Right lung (tissue), 10 donors: ENCODE measurements at places on chromosomes 5 and 9. TPM values are rescaled to one million over a fixed set of nuclear protein-coding genes. Genes with fewer than 3 reads are reported as not detected.

DNA sequence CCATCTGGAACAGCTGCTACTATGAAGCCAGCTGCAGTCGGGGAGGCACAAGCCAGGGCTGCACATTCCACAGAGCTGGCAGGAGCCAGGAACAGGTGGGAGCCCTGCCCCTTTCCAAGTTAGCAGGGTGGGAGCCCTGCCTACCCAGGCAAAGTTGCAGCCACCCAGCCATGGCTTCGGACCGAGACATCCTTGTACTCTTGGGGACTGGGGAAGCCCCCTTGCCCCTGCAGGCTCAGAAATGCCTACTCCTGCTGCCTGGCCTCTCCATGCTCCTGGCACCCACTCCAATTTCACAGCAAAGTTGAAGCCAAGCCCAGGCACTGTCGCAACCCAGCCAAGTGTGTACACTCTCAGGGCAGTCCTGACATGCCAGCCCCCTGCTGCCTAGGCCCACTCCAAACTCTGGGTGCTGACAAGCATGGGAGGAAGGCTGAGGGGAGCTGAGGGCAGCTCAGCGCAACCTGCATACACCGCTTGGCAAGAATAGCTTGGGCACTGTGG, 165.1 kb downstream of the RNF180 start:
- DNase-seq, result no peak

DNA sequence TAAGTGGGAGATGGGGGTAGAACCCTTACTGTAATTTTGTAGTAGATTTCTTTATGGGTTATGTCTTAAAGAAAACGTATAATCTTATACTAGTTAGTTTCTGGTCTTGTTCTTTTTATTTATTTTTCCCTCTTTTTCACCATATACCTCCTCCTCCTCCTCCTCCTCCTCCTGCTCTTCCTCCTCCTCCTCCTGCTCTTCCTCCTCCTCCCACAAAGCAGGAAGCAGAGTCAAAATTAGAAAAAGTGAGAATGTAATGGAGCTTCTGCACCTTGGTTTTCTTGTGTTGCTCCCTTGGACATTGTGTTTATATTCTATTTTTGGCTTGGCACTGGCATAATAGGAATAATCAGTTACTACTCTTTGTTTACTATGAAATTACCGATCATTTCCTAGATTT, 4.5 kb downstream of the MACIR start:
- DNase-seq, result no peak

DNA sequence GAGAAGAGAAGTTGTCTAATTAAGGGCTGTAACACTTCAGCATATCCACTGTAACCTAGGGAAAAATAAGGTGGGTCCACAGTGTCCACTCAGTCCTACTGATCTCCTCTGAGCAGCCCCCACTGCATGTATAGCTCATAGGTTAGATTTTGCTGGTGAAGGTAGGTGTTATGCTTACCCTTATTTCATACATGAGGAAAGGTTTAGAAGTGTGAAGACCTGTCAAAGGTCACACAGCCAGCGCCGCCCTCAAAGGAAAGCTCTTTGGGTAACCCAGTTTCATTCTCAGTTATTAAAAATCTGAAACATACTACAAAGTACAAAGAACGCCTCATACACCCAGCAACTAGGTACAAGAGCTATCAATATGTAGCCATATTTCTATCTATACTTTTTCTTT, 87.2 kb downstream of the TLE4 start:
- no peak for DNase-seq

DNA sequence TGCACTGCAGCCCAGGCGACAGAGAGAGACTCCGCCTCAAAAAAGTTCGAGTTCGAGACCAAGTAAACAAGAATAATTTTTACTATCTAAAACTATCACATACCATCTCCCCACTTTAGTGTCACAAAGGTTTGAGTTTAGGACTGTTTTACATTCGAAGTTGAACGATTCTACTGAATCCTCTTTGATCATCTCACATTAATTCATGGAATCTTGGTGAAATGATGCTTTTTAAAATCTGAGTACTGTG, 715 bp upstream of the RPS6 start:
- no peak for DNase-seq

GRCh38 chr5:152551061-152551460, 146.0 kb upstream of the NMUR2 start:
- no peak for DNase-seq

DNA sequence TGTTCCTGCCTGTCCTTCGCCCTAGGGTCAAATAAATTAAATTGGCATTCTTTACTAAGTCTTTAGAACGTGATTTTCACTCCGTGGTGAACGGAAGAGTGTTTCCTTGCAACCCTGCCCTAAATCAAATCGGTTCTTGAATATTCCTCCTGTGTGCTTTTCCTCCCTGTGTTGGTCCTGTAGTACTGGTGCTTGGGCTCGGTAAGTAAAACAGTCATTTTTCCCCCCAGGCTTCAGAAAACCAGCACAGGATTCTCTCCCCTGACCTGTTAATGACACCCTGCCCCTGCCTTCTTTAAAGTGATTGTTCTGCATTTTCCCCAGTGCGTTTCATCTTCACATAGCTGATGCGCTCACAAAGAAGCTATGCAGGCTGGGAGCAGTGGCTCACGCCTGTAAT, 96.0 kb downstream of the AK8 start:
- no peak for DNase-seq

DNA sequence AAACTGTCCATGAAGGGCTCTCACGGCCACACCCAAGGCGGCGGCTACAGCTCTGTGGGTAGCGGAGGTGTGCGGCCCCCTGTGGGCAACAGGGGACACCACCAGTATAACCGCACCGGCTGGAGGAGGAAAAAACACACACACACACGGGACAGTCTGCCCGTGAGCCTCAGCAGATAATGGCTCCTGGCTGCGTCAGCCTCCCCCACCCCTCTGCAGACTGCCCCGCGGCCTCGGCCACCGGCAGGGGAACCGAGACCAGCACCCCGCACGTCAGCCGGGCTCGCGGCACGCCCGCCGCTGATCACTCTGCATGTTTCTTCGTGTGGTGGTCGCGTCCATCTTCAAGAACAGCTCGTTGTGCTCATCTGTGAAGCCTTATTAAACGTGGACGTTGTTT, 41.5 kb downstream of the TENT4A start:
- DNase-seq, result no peak

DNA sequence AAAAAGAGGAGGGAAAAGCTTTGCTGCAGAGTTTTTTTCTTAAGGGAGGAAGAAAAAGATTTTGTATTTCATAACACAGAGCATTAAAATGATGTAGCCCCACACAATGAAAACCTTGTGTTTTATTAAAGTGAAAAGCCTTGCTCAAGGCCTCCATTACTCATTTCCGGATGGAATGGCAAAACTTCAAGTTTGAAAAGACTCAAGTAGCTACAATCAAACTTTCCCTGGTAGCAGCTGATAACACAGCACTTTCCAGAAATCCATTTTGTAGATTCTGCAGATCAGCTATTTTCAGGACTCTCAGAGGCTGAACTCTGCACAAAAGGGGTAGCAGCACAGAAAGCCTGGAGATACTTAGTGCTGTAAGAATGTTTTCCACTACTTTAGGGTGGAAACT, 374.8 kb downstream of the NFIB start:
- peak; percentile 79 for DNase-seq

DNA sequence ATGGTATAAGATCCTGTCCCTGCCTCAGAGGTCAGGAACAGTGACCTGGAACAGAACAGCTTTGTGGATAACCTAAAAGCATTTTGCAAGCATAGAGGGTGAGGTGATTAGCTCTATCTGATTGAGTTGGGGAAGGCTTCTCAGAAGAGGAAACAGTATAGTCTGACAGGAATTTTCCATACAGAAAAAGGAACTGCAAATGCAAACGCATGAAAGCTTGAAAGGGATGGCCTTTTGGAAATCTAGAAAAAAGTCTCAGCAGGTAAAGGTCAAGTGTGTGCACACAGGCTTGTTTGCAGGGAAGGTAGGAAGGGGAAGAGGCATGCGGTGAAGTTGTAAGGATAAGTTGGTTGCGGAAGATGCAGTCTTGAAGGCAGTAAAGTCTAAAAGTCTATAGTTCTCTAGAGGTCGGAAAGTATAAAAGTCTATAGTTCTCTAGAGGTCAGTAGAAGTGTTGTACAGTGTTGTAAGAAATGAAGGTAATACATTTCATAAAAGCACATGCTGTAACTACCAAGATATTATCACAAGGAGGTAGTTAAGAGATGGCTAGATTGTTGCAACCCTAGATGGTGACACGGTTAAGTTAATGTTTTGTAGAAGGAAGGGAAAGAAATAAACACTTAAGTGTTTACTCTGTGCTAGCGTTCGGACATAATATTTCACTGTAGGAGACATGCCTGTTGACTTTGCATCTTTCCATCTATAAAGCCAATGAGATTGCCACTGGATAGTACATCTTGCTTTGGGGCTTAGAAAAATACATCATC, 16.7 kb upstream of the HSPB3 start:
- no peak for DNase-seq

The MBLAC2 gene
- 7.0 TPM for polyA plus RNA-seq

The PALM2AKAP2 gene
- polyA plus RNA-seq, result 30.7 TPM

The PSMD5 gene
- 42.3 TPM for polyA plus RNA-seq
